ENCODE measurements at places on chromosomes 7 and 10.

- no peak for DNase-seq
Measured at GRCh38 chr7:28533731-28534531, 121.6 kb downstream of the CREB5 start.

- DNase-seq: no peak
Measured at GRCh38 chr10:70757856-70758255, 27.3 kb downstream of the TBATA start.

DNA sequence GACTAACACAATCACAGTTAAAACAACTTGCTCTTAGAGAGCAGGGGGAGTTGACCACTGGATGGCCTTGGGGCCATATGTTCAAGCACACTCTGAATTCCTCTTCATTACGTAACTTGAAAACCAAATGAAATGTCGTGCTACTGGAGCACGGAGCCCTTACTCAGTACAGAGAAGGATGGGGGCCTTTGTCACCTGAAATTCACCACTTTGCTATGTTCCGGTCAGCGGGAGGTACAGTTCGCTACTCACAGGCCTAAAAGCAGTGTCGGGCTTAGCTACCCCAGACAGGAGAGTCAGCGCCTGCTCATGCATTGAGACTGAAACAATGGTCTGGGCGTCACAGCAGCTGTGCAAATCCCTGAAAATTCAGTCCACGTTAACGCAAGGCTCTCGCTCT, 39.6 kb downstream of the GLI3 start:
- DNase-seq: no peak

DNA sequence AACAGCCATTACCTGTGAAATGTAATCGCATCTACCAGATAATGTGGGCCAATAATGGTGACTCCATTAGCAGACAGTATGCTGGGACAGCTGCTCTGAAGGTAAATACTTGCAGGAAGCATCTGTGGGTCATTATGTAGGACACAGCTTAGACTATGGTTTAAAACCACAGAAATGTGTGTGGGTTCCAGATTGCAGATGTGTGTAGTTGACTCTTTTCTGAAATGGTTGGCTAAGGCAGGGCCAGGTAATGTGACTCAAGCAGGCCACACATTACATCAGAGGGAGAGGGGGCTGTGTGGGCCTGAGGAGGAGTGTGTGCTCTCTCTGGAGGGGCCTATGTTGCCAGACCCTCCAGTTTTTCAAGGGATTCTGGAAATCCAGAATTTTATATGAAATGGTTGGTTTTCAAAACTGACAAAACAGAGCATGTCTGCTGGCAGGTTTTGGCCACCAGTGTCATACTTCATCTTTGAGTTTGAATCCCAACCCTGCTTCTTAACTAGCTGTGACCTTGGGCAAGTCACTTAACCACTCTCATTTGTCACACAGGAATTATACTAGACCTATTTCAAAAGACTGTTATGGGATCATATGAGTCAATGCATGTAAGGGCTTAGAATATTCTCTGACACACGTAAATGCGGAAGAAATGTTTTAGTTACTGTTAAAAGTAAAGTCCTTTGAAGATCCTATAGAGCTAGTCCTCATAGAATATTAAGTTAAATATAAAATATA, 64.5 kb downstream of the MCMBP start:
- no peak for DNase-seq

- DNase-seq: no peak
Measured at GRCh38 chr7:42023262-42023661, 213.7 kb downstream of the GLI3 start.

DNA sequence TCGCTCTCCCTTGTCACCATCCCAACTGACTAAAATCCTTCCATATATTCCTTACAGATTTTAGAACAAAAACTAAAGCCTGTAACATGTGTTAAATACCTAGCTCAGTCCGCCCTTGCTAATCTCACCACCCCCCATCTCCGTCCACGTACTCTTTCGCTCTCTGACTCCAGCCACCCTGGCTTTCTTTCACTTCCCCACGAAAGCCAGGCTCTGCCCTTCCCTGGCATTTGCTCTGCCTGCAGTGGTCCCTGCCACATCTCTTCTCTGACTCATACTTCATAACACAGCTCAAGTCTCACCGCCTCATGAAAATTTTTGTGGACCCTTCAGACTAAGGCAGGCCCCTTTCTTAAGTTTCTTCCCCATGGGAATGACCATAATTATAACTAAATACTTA, 11.7 kb upstream of the GPAM start:
- no peak for DNase-seq

- no peak for DNase-seq
Measured at GRCh38 chr10:89129911-89130310, 77.2 kb downstream of the CH25H start.

DNA sequence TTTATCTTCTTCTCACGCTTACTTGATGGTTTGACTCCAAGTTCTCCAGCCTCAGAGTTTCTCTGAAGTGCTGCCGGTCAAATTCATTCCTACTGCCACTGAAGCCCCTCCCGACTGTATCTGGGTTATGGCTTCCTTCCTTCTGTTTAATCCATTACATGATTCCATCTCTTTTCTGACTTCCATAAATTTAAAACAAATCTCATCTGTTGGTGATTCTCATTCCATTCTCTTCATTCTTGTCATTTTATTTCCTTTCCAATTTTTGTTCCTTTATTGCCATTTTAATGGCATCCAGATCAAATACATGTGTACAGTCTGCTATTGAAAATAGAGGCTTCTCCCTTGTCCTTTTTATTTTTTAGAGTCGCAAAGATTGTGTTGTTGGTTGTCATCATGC, 25.4 kb upstream of the HIBADH start:
- no peak for DNase-seq

DNA sequence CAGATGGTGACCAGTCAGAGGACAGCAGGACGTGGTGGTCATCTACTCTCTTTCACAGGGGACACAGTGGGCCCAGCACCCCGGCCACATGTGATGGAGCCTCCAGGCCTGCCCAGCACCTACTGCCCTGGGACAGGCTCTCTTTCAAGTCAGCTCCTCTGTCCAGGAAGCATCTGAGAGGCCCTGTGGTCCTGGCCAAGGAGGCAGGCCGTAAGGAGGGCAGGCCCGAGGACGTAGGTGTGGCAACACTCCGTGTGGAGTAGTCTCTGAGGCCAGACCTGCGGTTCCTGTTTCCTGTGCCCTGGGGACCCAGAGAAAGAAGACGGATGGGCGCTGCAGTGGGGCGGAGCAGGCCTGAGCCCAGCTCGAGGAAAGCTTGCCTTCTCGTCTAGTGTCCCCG, 179.2 kb downstream of the EBF3 start:
- DNase-seq: no peak

- no peak for DNase-seq
Measured at GRCh38 chr7:115146148-115146547, 224.3 kb downstream of the MDFIC start.

- no peak for DNase-seq
Measured at GRCh38 chr7:137820156-137820555, 26.6 kb downstream of the DGKI start.

DNA sequence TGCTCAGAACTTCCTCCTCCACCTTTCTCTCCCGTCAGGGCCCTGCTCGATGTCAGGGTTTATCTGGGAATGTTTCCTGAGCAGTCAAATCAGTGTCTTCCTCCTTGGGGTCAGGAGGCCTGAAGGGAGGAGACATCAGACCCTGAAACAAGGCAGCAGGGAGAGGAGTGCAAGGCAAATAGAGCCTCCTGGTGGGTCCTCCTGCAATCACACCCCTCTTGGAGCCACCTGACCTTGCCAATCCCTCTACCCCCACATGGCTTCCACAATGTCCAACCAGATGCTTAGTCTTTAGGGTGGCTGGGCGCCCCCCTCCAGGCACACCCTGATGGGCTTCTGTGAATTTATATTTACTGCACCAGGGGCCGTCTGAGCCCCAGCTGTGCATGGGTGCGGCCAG, 12.2 kb downstream of the GPR26 start:
- no peak for DNase-seq

- no peak for DNase-seq
Measured at GRCh38 chr10:46999217-46999616, 88.0 kb downstream of the PTPN20 start.

DNA sequence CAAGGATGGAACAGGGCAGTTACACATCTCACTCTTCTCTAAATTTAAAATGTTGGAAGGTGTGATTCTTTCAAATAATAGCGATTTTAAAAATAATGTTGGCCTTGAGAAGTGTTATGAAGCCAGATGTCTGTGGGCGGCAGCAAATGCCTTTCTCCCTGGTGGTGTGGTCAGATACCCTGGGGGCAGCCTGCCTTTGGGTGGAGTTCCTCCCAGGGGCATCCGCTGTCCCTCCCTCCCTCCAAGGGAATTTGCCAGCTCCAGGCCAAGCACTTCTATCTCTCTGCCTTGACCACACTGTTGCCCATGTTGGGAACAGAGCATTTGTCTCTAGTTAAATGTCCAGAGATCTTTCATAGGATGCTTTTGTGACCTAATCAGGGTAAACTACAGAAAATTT, 121.4 kb downstream of the POU6F2 start:
- no peak for DNase-seq

- DNase-seq: no peak
Measured at GRCh38 chr7:93026425-93026824, 91.4 kb downstream of the SAMD9 start.

- DNase-seq: no peak
Measured at GRCh38 chr7:105647591-105647990, 66.3 kb upstream of the EFCAB10 start.

DNA sequence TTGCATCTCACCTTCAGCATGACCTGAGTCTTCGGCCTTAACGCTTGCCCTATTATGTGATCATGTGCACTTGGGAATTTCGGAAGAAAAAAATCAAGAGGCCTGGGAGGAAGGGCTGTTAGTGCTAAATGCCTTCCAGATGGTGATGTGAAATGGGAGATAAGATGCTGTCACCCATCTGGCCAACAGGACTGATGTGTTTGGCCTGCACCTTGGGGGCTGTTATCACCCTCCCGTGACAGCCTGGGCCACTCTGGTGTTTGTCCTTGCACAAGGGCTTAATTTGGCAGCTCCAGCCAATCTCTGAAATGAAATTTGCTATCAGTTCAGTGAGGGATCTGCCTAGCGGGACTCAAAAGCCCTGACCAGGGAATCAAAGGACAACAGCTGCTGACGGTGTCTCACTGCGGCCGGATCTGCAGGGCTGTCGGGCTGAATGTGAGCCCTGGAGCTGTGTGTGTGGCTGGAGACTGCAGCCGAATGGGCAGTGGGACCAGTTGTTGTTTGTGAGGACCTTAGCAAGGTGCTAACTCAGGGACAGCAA, 131.4 kb upstream of the BTBD16 start:
- DNase-seq: no peak
